CD4-positive, alpha-beta T cell treated with Interleukin-6 at 100 ng/mL for 8 hours (primary cell): ENCODE measurements at places on chromosomes 5 and 9.

GRCh38 chr5:143316844-143317631 is 86.4 kb downstream of the NR3C1 start:
- no peak for DNase-seq

GRCh38 chr9:1050125-1050895 is at the start of gene DMRT2:
Gene DMRT2, plus strand, starts transcription at chr9:1050357. Its CDS starts 1,257 bp downstream, at chr9:1051614.
- DNase-seq = no peak

GRCh38 chr9:96136992-96137670 is 164.8 kb downstream of the HSD17B3 start:
- DNase-seq = no peak

GRCh38 chr9:97366476-97366875 is 45.4 kb upstream of the TDRD7 start:
- DNase-seq = no peak

- DNase-seq = no peak
Observed at GRCh38 chr5:67063791-67064190, 132.8 kb downstream of the CD180 start.

DNA sequence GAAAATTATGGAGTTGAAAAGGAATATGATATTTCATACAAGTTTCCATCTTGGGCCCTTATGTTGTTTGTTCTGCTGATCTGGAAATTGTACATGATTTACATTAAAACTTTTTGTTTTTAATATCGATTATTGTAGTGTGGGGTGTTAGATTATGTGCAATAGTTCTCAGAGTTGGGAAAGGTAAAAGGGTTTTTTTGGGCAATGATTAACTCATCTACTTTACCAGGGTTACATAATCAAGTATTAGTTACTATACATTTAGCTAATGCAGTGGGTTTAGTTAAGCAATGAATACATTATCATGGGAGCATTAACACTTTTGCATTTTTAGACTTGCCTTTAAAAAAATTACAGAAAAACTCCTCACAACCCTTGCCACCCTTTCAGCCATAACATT is 134.0 kb downstream of the ZSWIM6 start:
- DNase-seq = no peak

GRCh38 chr9:78280982-78281668 is 15.8 kb upstream of the PSAT1 start:
- DNase-seq = no peak

GRCh38 chr9:108225149-108225800 is 630.5 kb downstream of the ACTL7B start:
- no peak for DNase-seq
